ENCODE measurements at places on chromosomes 11 and 22. TPM values are rescaled to one million over a fixed set of nuclear protein-coding genes. Genes with fewer than 3 reads are reported as not detected.

Gene OR6A2
- total RNA-seq: 0.46 TPM

Gene FUT4
- total RNA-seq: 4.4 TPM

DNA sequence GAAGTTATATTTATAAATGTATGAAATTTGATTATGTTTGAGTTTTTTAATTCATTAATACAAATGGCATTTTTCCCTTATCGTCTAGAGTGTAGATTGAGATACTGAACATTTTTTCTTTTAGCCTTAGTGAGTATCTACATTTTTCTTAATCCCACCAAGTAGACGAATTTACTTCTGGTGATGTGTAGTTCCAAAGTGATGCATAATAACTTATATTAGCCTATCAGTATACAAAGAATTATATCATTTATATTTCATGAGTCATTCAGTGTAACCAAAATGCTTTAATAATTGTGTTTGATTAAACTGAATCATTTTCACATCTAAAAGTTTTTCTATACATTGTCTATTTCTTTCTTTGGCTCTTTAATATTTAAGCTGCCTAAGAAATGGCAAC, 745.6 kb upstream of the LUZP2 start:
- DNase-seq: no peak

GRCh38 chr22:50206599-50206998, 5.8 kb downstream of the SELENOO start:
- peak; percentile 39 for DNase-seq

Measured in endothelial cell of umbilical vein (primary cell).